ENCODE measurements at places on chromosomes 7 and 10.

DNA sequence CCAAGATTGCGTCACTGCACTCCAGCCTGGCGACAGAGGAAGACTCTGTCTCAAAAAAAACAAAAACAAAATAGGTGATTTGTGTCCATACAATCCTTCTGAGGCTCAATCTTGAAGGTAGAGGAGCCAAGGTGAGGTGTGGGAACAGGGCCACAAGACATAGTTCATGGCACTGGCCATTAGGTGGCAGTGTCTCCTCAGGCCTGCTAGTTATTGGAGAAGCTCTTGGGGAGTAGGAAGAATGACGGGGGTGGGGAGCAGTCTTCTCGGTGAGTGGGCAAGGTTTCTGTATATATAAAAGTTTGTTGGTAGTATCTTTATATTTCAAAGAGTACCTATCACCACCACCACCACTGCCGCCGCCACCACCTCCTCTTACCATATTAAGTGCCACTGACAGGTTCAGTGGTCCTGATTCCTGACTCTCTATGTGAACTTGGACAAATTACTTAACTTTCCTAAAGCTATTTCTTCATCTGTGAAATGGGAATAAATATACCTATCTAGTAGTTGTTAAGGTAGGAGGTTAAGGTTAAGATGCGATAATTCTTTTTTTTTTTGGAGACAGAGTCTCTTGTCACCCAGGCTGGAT, 24.0 kb downstream of the CCSER2 start:
- DNase-seq: no peak

DNA sequence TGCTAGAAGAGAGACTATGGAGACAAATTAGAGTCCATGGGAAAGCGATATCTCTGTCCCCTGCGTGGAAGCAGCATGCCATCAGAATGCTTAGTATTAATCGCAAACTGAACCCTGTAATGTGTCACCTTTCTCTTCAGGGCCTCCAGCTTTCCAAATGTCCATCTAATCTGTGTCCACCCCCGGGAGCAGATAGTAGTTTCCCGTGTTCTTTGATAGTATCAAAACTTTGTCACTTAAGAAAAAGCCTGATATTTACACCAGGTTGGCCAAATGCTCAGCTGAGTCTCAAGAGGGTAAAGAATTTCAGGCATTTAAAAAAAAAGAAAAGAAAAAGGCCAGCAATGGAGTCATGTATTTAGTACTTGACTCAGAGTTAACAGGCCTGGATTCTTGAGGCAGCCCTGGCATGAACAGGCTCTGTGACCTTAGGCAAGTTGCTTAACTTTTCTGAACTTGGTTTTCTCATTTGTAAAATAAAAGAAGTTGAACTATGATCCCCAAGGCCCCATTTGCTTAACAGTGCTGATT, 10.4 kb upstream of the GSAP start:
- DNase-seq: no peak

DNA sequence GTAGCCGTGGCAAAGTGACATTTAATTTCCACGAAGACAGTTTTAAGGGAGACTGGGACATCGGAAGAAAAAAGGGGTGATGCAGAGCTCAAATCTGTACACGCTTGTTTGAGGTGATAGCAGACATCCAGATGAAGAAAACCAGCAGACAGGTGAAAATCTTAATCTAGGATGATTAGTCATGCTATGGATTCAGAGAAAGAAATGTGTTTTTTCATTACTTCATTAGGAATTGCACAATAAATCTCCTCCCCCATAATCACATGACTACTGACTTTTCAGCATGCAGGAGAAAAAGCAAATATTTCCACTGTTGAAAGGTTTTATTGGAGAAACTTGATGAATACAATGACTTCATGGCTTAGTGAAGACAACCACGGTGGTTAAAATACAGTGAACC, 2.5 kb downstream of the NUDT5 start:
- no peak for DNase-seq

DNA sequence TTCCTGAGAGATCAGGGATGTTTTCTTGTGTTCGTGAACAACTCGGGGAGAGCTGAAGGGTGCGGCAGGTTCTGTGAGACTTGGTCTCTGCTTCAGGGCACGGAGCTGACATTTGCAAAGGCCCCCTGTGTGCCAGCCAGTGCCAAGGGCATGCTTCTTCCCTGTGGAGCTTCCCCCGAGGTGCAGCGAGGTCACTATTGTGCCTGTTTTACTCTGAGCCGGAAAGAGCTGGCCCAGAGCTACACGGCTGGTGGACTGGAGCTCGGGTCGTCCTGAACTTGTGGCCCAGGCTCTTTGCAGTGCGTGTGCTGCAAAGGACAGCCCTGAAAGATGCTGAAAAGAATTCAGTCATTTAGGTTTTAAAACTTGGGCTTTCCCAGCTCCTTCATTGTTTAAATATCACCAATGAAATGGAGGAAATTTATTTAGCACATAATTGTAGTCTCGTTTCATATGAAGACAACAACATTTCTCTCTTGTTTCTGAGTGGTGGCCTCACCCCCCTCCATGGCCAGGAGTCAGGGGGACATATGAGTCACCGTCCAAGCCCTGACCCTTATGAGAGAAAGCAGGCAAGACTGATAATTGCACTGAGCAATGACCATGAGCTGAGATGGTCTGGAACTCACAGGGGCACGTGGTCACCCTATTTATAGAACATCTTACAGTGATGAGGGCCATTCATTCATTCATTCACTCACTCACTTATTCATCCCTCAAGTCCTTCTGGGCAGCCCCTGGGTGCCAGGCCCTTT, 102.6 kb downstream of the PTPRE start:
- DNase-seq: no peak

DNA sequence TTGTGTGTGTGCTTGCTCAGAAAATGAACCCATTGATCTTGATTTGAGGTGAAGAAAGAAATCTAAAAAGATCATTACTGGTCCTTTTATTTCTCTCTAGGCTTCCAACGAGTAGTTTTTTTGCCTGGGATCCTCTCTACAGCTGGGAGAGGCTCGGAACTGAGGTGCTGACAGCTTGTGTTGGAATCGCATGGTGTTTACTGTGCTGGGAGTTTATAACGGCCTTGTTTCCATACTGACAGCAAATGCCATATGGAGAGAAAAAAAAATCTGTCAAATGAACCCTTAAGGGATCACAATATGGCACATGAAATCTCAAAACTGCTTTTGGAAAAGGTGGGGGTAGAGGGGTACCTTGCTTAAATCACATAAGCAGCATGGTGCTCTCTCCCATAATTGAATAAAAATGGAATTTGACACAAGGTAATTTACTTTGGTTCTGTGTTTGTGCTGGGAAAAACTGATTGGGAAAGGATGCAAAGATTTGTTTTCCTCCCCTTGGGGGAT, 165.0 kb downstream of the RGS10 start:
- no peak for DNase-seq

- no peak for DNase-seq
Observed at GRCh38 chr10:95404462-95404858, 113.7 kb upstream of the PDLIM1 start.

GRCh38 chr10:90872648-90873020, 860 bp downstream of the RPP30 start:
- DNase-seq: no peak

GRCh38 chr7:120462991-120463390, 190.0 kb downstream of the KCND2 start:
- no peak for DNase-seq

GRCh38 chr7:35753761-35754603, 46.9 kb upstream of the SEPTIN7 start:
- DNase-seq: no peak

DNA sequence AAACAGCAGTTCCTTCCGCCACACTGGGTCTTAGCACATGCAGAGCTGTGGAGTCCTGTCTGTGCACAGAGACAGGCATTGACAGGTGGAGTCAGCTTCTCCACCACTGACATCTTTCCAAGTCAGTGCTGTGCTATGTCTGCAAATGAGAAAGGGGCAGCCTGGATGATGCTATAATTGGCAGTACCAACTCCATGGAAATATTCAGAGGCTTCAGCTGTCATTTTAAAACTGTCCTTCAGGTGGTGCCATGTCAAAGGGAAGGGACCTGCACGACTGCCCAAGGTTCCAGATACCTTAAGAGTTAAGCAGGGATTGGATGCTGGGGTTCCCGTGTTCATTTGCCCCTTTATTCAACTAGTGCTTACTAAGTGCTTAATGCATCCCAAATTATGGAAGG, 258.0 kb upstream of the PRKCQ start:
- no peak for DNase-seq

GRCh38 chr7:25988640-25989039, 163.4 kb upstream of the NFE2L3 start:
- no peak for DNase-seq

DNA sequence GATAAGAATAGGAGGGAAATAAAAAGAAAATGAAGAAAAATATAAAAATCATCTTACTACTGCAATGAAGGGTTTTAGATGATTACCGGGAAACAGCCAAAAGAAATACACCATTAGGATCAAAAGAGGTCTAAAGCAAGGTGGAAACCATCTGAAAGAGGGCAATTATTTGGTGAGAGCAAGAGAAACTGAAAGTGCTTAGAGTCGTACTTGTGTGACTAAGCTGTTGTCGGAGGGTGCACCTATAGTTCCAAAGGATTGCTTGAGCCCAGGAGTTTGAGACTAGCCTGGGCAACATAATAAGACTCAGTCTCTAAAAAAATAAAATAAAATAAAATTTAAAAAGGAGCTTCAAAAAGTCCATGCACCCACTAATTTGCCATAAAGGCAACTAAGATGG, 169.5 kb downstream of the DKK1 start:
- no peak for DNase-seq
